ENCODE measurements at places on chromosomes 2 and 18.

DNA sequence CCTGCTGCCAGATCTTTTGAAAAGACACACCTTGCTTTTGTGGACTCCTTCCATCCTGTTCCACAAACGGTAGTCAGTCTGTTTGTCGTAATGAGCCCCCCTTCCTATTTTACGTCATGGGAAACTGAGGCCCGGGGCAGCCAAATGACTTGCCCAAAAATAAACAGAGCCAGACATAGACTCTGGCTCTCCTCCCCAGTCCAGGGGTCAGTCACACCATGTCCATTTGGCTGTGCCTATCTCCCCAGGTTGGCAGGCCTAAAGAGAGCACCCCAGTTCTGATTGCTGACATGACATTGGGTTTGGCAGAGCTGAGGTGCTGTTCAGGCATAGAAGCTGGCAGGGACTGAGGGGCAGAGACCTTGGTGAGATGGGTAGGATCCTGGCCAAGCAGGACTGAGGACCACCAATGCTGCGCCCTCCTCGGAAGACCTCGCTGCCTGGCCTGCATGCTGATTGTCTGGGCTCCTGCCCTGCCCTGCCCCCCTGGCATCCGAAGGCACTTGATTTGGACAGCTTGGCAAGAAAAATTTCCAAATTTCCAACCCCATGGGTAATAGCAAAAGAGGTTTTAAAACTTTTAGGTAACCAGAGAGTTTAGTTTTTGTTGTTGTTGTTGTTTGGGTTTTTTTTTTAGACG is 335.4 kb downstream of the DYSF start:
- no peaks in the 10 kb centered on the region for H3K27me3 ChIP-seq
- H3K4me1 ChIP-seq, result no peaks in the 10 kb centered on the region
- no peak for DNase-seq
- H3K4me3 ChIP-seq, result no peak overlapping the region
- no peak overlapping the region for H3K27ac ChIP-seq

DNA sequence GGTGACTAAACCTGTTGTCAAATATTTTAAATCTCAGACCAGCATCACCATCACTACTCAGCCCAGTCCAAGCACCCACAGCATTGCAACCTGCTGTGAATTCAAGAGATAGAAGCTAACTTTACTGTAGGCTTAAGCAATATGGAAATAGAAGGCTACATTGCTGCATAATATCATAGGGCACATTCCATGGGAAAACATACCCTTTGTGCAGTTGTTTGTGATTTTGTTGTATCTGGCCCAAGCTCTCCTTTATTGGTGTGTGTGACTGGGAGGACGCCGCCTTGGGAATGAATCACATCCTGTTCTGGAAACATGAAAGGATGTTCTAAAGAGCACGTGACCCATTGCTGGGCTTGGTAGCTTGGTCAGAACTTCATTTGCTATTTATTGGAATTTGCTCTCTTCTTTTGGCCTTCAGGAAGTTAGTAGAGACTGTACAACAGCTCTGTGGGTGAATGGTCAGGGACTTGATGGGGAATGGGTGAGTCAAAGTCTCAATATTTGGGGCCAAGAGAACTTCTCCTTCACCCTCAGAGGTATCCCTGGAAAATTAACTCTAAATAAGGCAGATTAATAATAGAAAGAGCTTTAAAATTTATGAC is 106.8 kb upstream of the SERPINE2 start:
- no peak overlapping the region for H3K27ac ChIP-seq
- no peaks in the 10 kb centered on the region for H3K4me1 ChIP-seq
- no peak overlapping the region for H3K4me3 ChIP-seq
- no peaks in the 10 kb centered on the region for H3K36me3 ChIP-seq
- DNase-seq, result no peak

DNA sequence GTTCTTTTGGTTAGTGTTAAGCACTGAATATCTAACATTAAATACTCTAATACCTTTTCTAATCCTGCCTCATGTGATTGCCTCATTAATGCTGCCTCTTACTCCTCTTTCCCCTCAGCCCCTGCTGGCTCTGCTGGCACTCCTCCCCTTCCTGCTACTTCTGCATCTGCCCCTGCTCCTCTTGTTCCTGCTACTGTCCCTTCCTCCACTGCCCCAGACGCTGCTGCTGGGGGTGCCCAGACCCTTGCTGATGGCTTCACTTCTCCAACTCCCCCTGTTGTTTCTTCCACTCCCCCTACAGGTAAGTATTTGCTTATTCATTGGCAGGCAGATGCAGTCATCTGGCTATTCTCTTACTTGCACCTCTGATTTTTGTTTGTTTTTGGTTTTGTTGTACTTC is 68.5 kb downstream of the ABI2 start:
- no peak for DNase-seq
- no peak overlapping the region for H3K4me3 ChIP-seq
- H3K27ac ChIP-seq, result no peak overlapping the region
- peaks cover 28% of the 10 kb centered on the region for H3K36me3 ChIP-seq
- H3K4me1 ChIP-seq, result peaks cover 9% of the 10 kb centered on the region
- no peaks in the 10 kb centered on the region for H3K27me3 ChIP-seq

GRCh38 chr2:207987025-207987716 is 38.2 kb downstream of the PLEKHM3 start:
- H3K27ac ChIP-seq, result no peak overlapping the region
- no peak for DNase-seq
- no peaks in the 10 kb centered on the region for H3K36me3 ChIP-seq
- peaks cover 12% of the 10 kb centered on the region for H3K4me1 ChIP-seq

DNA sequence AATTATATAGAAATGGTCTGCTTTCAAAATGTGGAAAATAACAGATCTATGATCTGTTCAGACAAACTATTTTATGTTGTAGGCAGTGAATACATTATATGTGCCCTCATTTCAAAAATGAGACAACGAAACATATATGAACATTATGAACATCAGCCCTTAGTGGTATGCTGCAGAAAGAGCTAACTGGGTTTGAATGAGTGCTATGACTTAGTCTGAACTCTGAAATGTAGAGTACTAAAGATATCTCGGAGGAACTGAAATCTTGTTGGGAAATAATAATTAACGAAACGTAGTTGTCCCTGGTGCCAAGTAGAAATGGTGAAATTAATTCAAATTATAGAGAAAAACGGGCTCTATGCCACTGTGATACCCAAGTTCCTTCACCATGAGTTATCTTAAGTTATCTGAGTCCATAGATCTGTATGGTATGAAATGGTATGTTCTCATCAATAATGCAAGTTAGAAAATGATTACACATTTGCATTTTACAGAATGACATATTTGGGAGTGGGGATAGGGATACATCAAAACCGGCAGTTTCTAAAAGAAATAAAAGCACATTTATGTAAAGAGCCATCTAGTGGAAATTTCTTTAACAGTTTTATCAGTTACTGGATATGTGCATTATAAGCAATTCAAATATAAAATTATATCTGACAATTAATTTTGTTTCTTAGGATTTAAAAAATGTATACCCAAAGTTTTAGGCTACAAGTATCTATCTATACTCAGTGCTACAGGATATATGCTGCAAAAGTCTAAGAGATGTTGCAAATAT is 26.7 kb downstream of the STARD6 start:
- no peaks in the 10 kb centered on the region for H3K4me1 ChIP-seq
- H3K4me3 ChIP-seq, result no peak overlapping the region
- no peak overlapping the region for H3K27ac ChIP-seq

GRCh38 chr2:233248999-233249398 is 2.5 kb upstream of the ATG16L1 start:
- peaks cover 54% of the 10 kb centered on the region for H3K4me1 ChIP-seq
- H3K27ac ChIP-seq, result peak overlapping the region; percentile 70

DNA sequence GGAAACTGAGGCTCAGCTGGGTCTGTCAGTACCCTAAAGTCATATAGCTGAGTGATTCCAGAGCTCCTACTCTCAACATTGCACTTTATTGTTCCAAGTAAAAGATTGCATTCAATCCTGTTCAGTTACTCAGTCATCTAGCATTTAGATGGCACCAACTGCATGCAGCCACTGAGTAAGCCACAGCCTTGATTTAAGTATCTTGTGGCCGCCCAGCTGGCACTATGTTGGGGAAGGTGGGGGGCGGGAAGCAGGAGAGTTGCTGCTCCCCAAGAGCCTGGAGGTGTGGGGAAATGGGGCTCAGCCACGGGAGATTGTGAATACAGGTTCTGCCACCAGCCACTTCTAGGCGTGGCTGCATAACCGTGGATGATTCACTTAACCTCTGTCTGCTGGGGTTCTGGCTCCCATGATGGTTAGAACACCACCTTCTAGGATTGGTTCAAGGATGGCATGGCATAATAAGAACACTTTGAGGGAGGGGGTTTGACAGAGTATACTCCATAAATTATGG is 17.1 kb downstream of the ZFP36L2 start:
- no peaks in the 10 kb centered on the region for H3K36me3 ChIP-seq
- DNase-seq, result no peak
- peaks cover 7% of the 10 kb centered on the region for H3K4me1 ChIP-seq
- no peak overlapping the region for H3K27ac ChIP-seq
- H3K27me3 ChIP-seq, result no peaks in the 10 kb centered on the region
- H3K4me3 ChIP-seq, result no peak overlapping the region

DNA sequence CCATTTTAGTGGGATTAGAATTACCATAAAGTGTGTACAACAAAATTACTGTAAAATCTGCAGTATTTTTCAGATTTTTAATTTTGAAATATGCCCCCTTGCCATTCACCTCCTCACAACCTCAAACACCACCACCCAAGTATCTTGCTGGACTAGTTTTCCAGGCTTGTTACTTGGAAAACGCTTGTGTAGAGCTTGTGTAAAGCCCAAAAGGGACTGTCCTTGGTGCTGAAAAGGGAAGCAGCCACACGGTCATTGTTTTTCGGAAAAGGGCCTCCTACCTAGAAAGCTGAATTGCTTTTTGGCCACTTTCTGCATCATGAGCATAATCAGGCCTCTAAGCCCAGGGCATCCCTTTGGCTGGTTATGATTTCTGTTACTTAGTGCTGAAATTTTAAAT is 563.4 kb downstream of the LRRTM4 start:
- no peaks in the 10 kb centered on the region for H3K36me3 ChIP-seq
- H3K27ac ChIP-seq, result no peak overlapping the region
- H3K4me3 ChIP-seq, result no peak overlapping the region
- no peak for DNase-seq
- H3K27me3 ChIP-seq, result no peaks in the 10 kb centered on the region

DNA sequence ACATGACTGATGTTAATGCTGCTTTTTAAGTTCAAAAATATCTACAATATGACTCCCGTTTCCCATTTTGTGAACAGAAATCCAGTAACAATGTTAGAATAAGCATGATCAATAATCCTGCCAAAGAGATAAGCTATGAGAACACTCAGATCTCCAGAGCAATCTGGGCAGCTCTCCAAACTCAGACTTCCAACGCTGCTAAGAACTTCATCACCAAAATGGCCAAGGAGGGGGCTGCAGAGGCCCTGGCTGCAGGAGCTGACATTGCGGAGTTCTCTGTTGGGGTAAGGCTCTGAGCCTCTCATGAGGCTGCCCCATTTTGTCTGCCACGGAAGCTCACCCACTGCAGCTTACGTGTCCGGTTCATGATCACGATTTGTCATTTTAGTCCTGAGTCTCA is 68.4 kb downstream of the UGGT1 start:
- no peaks in the 10 kb centered on the region for H3K4me1 ChIP-seq
- no peak overlapping the region for H3K4me3 ChIP-seq
- H3K27ac ChIP-seq, result no peak overlapping the region
- no peak for DNase-seq
- no peaks in the 10 kb centered on the region for H3K27me3 ChIP-seq

DNA sequence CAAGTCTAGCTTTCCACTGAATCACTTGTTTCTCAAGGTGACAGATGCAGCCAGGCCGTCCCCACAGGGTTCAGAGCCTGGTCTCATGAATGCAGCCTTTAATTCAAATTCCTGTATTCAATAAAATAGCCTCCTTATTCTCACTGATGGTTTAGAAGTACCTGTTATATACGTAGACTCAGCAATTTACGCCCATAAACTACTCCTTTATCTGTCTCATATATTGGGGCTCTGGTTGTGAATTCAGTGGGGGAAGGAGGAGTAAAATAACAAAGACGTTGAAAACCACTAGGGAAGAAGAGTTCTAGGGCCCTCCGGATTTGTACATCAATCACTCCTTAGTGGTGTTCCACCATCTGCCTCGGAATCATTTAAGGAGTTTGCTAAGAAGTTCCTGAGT is 1.7 kb downstream of the OBSL1 start:
- H3K4me1 ChIP-seq, result no peaks in the 10 kb centered on the region
- H3K4me3 ChIP-seq, result no peak overlapping the region
- no peak overlapping the region for H3K27ac ChIP-seq
- no peak for DNase-seq
- H3K36me3 ChIP-seq, result no peaks in the 10 kb centered on the region

- no peak for DNase-seq
- H3K4me3 ChIP-seq, result no peak overlapping the region
- H3K4me1 ChIP-seq, result peaks cover 49% of the 10 kb centered on the region
- peaks cover 43% of the 10 kb centered on the region for H3K36me3 ChIP-seq
These were observed 14.9 kb downstream of the RAB10 start for GRCh38 chr2:26048791-26049190.

GRCh38 chr2:226790011-226790410 is 9.6 kb downstream of the IRS1 start:
- no peaks in the 10 kb centered on the region for H3K27me3 ChIP-seq
- H3K36me3 ChIP-seq, result peaks cover 14% of the 10 kb centered on the region
- no peak overlapping the region for H3K27ac ChIP-seq
- no peak overlapping the region for H3K4me3 ChIP-seq

- H3K36me3 ChIP-seq, result peaks cover 14% of the 10 kb centered on the region
- H3K27ac ChIP-seq, result no peak overlapping the region
- H3K4me3 ChIP-seq, result no peak overlapping the region
- no peak for DNase-seq
- no peaks in the 10 kb centered on the region for H3K27me3 ChIP-seq
- H3K4me1 ChIP-seq, result peaks cover 24% of the 10 kb centered on the region
These were observed 56.8 kb downstream of the SMAD2 start for GRCh38 chr18:47873625-47874024.

DNA sequence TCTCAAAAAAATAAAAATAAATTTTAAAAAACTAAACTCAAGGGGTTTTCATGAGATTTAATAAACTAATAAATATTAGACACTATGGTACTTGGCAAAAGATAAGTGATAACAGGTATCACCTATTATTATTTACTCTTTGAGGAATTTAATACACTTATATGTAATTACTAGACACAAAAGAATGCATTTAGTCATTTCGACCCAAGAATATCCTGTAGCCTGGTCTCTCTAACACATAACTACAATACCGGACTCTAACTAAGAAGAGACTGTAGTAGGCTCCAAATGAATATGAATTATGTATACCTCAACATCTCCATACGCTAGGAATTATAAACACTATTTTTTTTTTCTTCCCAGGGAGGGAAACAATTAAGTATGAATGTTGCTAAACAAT is 850.7 kb downstream of the CPS1 start:
- no peak overlapping the region for H3K27ac ChIP-seq
- H3K4me1 ChIP-seq, result no peaks in the 10 kb centered on the region
- no peaks in the 10 kb centered on the region for H3K27me3 ChIP-seq
- H3K4me3 ChIP-seq, result no peak overlapping the region
- DNase-seq, result no peak

DNA sequence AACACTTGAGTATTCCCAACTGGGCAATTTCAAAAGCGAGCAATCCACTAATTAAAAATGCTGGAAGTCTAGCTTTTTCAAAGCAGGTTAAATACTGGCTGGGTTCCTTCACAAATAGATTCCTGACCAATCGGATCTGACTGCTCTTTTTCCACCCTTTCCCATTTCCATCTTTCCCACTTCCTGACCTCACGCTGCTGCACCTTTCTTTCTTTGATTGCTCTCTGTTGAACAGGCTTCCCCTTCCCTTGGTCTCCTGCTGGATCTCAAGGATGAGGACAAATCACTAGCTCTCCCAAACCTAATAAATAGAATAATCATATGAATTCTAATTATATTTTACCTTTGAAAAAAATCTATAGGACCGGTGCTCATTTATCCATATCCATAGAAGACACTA is 121.2 kb downstream of the TCF4 start:
- DNase-seq, result no peak
- H3K4me1 ChIP-seq, result no peaks in the 10 kb centered on the region

Data from activated CD8-positive, alpha-beta memory T cell treated with anti-CD3 and anti-CD28 coated beads, Interleukin-2, amount 10 ng/mL, durations not matched to agents 7 days and 5 days (primary cell).